NCI-H82 (cell line): ENCODE measurements at places on chromosomes 12 and 14.
A peak's percentile ranks its signal among the peaks of the same experiment; 100 is the strongest.

- DNase-seq = no peak
Measured at GRCh38 chr12:11755302-11755930, 105.9 kb downstream of the ETV6 start.

DNA sequence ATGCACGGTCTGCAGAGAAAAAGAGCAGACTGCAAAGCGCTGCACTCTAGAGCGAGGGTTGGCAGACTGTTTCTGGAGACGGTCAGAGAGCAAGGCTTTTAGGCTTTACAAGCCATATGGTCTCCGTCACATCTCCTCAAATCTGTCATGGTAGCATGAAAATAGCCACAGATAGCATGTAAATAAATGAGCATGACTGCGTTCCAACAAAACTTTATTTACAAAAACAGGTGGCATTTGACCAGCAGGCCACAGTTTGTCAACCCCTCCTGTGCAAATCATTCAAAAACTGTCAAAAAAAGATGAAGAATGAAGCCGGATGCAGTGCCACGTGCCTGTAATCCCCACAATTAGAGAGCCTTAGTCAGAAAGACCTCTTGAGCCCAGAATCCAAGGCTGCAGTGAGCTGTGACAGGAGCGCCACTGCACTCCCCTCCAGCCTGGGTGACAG, 18.9 kb downstream of the SYNE3 start:
- peak; percentile 86 for DNase-seq

DNA sequence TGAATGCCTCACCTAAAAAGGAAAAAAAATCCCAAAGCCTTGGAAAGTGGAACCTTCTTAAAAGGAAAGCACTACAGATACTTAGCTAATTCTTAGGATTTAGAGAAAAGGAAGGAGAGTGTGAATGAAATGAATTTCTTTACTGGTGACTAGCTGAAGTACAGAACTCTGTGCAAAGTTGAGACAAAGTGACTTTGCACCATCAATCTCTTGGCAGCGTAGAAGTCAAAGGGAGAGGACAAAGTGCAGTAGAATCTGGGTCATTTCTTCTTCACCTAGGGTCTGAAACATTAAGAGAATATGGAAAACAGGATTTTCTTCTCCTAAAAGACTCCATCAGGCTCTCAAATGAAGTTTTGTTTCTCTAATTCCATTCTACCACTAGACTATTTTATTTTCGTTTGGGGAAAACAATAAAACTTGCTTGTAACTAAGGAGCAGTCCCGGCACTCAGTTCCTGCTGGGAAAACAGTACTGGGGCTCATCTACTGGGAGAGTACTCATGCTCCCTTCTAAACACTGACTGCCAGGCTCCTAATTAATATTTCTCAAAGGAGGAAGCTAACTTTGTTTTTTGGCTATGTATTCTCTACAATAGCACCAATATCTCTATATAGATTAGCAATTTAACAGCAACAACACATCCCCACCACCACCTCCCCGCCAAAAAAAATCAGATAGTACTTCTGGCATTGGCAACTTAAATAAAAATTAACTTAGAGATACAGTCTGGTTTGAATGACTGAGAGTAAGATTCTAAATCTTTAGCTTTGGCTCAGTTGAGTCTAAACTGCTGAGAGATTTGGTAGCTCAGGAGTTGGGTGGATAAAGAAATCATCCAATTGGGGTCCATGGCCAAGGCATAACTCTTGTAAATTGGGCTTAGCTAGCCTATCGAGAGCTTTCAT, 110.7 kb downstream of the SLC15A5 start:
- DNase-seq = no peak

GRCh38 chr14:63174760-63175191, 29.5 kb upstream of the RHOJ start:
- DNase-seq = peak; percentile 67

DNA sequence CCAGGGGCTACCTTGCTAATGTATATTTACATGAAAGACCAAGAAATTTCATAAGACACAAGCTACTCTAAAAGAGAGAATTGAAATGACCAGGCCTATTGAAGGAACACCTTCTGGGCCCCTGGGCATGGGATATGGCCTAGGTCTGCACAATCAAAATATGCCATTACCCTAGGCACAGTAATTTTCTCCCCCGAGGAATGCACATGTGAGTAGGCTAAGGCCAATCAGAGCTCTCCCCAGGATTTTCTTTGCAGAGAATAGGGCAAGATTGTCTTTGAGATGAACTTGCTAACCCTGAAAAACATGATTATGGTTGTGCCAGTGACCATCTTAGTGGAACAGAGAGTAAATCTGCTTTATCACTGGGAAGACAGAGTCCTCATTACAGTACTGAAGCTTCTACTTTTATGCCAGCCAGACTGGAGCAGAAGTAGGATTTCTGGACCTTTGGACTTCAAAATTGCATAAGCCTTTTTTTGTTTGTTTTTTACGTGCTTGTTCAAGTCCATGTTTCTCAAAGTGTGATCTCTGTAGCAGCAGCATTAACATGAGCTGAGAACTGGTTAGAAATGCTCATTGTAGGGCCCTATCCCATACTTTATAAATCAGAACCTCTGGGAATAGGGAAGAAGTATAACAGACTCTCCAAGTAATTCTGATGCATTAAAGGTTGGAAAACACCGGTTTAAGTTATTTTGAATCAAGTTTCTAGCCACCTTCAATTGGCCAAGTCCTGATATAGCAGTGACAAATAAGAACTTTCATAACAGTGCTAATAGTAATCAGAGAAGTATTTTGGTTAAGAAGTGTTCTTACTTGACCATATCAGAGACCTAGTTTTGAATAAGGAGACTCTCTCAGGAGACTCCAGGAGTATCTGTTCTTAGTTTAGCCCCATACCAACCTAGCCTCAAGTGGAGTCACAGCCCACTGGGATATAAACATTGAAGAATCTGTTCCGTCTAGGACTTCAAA, 112.9 kb downstream of the LMO3 start:
- DNase-seq = no peak

GRCh38 chr12:49578471-49579112, 10.7 kb upstream of the MCRS1 start:
- peak; percentile 98 for DNase-seq

GRCh38 chr14:88168498-88169165, 154.4 kb downstream of the KCNK10 start:
- peak; percentile 50 for DNase-seq

GRCh38 chr12:14540801-14541462, 26.8 kb downstream of the PLBD1 start:
- DNase-seq = no peak
